ENCODE measurements at places on chromosomes 7 and 10.
A peak's percentile ranks its signal among the peaks of the same experiment; 100 is the strongest.

DNA sequence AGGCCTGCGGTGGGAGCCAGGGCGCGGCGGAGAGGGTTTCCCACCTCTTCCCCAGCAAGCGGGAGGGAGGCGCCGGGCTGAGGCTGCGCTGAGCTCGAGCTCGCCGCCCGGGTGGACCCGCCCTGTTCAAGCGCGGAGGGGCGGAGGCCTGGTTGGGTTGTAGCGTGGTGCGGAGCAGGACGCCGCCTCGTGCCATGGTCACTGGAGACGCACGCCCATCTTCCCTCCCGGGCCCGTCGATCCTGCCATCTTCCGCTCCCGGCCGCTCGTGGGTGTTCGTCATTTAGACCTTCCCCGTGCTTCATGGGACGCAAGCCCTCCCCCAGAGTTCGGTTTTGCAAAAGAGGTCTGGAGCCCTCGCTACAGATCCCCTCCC is 9.3 kb upstream of the EN2 start:
- no peak for DNase-seq

DNA sequence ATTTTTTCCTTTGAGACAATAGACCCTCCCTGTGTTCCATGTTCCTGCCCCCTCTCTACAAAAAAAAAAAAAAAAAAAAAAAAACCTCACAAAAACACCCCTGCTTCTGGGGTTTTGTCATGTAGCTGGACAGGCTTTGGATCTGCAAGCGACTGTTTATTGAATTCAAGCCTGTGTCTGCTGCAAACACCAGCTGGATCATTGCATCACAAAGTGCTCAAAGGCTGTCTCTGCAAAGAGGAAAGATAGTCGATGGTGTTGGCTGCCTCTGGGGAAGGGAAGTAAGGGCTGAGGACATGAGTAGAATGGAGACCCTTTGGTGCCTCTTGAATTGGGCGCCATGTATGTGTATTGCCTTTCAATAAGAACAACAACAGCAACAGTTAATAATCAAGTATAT is 471.2 kb downstream of the PLXNA4 start:
- DNase-seq, result no peak

DNA sequence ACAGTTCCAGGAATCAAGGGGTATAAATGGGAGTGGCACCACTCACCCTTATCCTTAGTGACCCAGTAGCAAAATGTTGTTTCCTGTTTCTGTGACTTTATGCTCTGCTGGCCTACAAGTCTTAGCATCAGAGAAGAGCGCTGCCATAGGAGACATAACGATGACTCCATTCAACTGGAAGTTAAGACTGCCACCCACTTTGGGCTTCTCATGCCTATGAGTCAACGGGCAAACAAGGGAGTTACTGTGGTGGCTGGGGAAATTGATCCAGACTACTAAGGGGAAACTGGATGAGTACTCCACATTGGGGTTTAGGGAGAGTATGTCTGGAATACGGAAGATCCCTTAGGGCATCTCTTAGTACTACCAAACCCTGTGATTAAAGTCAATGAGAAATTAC is 40.6 kb upstream of the PIK3CG start:
- DNase-seq, result no peak

- peak; percentile 28 for DNase-seq
Observed at GRCh38 chr7:130831817-130832481, 97.9 kb upstream of the KLF14 start.

- DNase-seq, result no peak
Observed at GRCh38 chr10:6503171-6503570, 76.9 kb downstream of the PRKCQ start.
